ENCODE measurements at places on chromosomes 2 and 18.

DNA sequence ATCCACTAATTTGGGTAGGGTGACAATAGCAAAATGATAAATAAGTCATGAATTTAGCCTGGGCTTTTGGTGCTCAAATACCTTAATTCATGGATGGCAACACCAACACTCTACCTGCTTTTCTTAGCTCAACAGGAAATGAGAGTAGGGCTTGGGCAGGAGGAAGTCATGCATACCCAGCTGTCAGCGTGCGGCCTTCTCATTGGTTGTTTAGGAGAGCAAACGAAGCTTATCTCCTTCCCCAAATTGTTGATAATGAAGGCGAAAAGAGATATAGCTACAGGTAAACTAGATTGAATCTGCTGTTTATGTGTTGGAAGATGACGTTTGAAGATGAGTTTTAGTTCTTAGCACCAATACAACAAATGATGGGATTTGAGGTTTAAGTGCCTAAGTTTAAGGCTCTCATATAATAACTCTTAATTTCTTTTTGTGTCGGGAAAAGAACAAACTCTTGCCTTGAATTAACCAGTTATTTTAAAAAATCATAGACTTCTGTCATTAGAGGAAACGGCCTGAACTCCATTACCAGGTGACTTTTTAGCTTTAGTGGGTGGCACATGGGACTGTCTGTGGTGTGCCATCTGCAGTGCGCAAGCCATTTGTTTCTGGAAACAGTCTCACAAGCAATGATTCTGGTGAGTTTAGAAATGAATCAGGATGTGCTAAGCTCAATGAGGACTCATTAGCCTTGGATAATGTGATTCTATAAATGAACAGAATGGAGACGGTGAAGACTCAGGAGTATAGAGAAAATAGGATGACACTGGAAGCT lies 19.8 kb downstream of the MAP4K4 start:
- DNase-seq: no peak

GRCh38 chr18:23574611-23575308 lies 11.5 kb downstream of the NPC1 start:
- no peak for DNase-seq

- DNase-seq: no peak
Observed at GRCh38 chr2:80185091-80185490, 119.5 kb downstream of the LRRTM1 start.

GRCh38 chr2:23434721-23435121 lies 49.7 kb downstream of the KLHL29 start:
- DNase-seq: no peak

- DNase-seq: no peak
Observed at GRCh38 chr2:6442252-6442985, 423.3 kb downstream of the CMPK2 start.

- DNase-seq: no peak
Observed at GRCh38 chr2:206876216-206876860, 63.0 kb upstream of the CPO start.

DNA sequence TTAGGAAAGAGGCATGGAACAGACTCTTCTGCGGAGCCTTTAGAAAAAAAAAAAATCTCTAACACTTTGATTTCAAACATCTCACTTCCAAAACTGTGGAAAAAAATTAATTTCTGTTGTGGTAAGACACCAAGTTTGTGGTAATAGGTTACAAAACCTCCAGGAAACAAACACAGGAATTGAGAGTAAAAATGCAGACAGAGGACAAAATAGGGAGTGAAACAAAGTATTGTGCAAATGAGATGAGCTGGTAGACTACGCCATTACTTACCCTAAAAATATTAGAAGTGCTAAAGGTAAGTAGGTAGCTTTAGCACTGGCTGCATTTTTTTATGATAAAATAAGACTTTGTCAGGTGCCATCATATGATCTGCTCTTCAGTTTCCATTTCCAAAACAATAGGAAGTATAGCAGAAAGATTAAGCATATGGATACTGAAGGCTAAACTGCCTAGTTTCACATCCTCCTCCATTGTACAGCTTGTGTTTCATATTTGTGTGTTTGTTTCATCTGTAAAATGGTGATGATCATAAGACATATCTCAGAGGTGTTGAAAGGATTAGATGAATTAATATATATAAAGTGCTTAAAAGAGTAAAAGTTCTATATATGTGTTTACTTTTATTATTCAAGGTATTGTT lies 309.2 kb downstream of the NR4A2 start:
- no peak for DNase-seq

GRCh38 chr18:5286525-5286924 lies 9.0 kb downstream of the ZBTB14 start:
- no peak for DNase-seq

- no peak for DNase-seq
Observed at GRCh38 chr2:223532161-223532560, 70.0 kb downstream of the SCG2 start.

- no peak for DNase-seq
Observed at GRCh38 chr2:96934831-96935540, 51.4 kb downstream of the FAM178B start.

DNA sequence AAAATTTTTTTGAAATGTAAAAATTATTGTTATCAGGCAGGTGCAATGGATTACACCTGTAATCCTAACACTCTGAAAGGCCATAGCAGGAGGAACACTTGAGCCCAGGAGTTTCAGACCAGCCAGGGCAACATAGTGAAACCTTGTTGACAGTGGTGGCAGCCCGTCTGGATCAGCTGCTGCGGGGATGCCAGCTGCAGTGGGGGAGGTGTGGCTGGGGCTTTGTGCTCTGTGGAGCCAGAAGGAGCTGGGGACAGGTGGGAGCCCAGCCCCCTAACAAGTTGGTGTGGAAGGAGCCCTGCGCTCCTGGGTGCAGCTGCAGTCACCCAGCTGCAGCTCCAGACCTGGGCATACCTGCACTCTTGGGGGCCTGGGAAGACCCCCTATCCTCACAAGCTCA lies 182.4 kb upstream of the MC4R start:
- DNase-seq: no peak

DNA sequence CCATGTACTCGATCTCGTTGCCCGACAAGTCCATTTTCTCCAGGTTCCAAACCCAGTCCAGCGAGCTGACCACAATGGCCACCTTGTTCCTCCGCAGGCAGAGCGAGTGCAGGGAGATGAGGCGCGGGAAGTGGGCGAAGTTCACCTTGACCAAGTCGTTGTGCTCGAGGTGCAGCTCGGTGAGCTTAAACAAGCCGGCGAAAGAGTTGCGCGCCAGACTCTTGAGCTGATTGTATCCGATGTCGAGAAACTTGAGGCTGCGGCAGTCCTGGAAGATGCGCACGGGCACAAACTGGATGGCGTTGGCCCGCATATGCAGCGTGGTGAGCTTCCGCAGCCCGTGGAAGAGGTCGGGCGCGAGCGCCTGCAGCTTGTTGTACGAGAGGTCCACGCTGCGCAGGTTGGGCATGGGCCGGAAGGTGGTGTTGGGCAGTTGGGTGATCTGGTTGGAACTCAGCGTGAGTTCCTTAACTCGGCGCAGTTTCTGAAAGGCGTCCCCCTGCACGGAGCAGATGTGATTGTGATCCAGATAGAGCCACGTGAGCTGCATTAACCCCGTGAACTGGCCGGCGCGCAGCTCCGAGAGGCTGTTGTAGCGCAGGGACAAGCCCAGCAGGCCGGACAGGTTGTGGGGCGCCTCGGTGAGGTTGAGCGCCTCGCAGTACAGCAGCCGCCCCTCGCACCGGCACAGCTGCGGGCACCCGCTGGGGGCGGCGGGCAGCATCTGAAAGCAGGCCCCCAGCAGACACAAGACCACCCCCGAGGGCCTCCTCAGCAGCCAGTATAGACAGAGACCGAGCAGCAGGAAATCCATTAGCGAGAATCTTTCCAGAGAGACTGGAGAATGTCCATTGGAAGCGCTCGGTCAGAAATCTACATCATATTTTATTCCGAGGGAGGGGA lies 1.3 kb downstream of the LRRTM1 start:
- no peak for DNase-seq

- DNase-seq: no peak
Observed at GRCh38 chr18:74019864-74020263, 127.8 kb downstream of the FBXO15 start.

GRCh38 chr2:7288484-7288883 lies 371.3 kb downstream of the RNF144A start:
- no peak for DNase-seq

DNA sequence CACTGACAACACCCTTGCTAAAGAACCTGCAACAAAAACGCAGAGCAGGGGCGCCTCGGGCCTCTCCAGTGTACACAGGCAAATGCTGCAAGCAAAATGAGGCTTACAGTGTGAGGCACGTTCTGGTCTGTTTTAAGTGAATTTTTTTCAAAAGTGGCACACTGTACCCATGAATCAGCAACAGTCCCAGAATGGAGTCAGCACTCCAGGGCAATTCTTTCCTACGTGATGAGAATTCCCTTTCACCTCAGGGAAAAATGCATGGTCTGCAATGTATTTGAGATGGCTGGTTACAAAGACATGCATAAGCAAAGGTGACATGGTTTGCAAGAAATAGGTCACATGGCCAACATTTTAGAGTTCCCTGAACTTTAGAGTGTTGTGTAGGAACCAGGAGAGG lies 94.4 kb downstream of the UXS1 start:
- no peak for DNase-seq

- no peak for DNase-seq
Observed at GRCh38 chr2:45167920-45168629, 158.8 kb upstream of the SIX2 start.

DNA sequence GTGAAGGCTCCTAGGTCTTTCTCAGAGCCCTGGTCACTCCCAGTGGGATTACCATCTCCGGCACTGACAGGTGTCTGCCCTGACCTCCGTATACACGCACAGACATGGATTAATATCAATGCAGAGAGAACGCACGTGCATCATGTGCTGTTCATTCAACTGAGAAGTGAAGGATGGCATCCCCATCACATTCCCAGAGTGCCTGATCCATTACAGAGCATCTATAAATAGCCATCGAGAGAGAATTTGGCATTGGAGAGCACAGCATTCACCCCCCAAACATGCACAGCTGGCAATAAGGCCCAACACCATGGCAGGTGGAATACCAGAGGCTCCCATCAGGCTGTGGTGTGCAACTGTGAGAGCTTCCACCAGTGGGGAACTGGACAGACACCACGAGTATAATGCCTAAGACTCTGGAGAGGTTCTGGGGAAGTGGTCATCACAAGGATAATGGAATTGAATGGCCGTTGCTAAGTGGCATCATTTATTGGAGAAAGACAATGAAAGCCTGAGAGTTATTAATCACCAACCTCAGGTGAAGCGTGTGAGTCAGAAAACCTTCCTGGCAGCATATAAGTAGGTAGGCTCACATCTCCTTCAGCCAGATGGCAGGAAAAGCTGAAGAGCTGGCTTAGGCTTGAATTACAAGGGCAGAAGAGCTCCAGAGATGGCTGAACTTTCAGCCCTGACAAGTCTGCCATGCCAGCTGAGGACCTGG lies 244.5 kb upstream of the ID2 start:
- no peak for DNase-seq

GRCh38 chr2:6576302-6576701 lies 289.4 kb downstream of the CMPK2 start:
- no peak for DNase-seq

DNA sequence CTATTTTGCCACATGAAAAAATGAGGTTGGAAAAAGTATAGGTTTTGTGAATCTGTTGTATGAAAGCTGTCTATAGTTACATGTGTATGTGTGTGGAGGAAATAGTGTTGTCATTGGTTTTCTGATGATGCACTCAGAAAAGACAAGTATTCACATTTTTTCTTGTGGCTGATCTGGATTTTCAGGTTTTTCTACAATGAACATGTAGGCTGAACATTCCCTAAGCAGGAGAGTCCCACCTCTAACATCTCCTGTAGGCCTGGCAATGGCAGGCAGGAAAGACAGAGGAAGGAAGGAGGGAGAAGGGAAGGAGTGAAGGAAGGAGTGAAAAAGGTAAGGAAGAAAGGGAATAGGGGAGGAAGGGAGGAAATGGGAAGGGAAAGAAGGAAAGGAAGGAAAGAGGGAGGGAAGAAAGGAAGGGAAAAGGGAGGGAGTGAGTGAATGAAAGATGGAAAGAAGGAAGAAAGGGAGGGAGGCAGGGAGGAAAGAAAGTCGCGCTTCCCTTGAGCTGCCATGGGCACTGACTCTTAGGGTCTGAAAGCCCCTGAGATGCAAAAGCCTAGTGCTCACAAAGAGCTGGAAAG lies 495 bp upstream of the IL36RN start:
- DNase-seq: no peak

- DNase-seq: no peak
Observed at GRCh38 chr2:100513650-100514049, 43.4 kb downstream of the NMS start.

GRCh38 chr2:73856214-73856613 lies 27.5 kb downstream of the STAMBP start:
- no peak for DNase-seq

GRCh38 chr2:144493027-144493809 lies 26.7 kb downstream of the ZEB2 start:
- DNase-seq: no peak

DNA sequence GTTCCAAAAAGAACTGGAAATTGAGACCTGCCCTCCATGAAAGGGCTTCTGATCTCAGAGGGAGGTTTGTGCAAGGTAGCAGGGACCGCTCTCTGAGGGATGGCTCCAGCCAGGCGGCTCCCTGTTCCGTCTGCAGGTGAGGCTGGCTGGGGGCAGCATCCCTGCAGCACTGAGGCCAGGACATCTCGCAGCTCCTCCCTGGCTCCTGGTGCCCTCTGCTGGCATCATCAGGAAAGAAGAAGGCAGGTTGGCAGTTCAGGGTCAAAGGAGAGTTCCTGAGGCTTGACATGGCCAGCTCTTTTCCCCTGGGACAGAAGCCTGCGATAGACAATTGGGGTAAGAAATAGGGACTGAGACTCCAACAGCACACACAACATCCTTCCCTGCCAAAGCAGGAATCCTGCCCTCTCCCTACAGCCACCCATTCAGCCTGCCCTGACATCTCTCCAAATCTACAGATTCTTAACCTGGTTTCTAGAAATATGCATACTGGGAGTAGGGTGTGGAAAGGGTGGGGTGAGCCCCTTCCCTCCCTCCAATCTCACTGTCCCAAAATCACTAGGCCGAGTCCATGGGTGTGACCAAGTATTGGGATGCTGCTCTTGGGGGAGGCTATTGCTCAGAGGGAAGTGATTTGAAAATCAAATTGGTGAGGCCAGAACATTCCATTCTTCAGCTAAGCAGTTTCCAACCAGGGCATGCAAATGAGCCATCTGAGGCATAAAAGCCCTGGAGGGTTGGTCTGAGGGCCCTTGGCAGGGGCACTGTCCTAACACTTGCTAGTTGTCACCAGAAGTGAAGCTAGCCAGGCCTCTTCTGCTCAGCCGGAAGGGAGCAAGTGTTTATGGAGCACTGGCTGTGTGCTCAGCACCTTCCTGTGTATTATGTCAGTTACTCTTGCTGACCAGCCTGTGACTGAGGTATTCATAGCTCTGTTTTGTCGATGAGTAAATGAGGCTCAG lies 185.4 kb downstream of the TFCP2L1 start:
- no peak for DNase-seq

- DNase-seq: no peak
Observed at GRCh38 chr2:191661097-191661924, 16.6 kb upstream of the NABP1 start.
